RPMI8226 (cell line): ENCODE measurements at places on chromosomes 2 and 18.

- DNase-seq = no peak
Measured at GRCh38 chr2:69298261-69298660, 88.8 kb downstream of the GFPT1 start.

- no peak for DNase-seq
Measured at GRCh38 chr18:45248240-45248903, 366.9 kb upstream of the SLC14A2 start.

GRCh38 chr18:72104851-72105250 lies 439.3 kb downstream of the CBLN2 start:
- DNase-seq = no peak

GRCh38 chr2:214545898-214546542 lies 135.2 kb downstream of the VWC2L start:
- no peak for DNase-seq

DNA sequence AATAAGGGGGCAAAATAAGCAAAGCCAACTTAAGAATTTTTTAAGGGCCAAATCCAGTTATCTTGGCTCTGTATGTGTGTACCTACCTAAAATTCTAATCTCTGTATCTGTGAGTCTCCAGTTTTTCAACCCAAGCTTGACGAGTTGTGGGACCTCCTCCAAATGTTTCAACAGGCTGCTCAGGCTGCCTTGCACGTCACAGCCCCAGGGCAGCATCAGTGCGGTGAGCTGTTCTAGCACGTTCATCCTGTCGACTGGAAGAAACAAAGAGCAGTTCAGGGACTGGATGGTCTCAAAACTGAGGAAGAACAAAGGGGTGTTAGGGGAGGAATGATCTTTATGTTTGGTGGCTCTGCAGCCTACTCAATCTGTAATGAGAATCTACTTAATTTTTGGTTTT lies 29.4 kb downstream of the NLRC4 start:
- DNase-seq = no peak

DNA sequence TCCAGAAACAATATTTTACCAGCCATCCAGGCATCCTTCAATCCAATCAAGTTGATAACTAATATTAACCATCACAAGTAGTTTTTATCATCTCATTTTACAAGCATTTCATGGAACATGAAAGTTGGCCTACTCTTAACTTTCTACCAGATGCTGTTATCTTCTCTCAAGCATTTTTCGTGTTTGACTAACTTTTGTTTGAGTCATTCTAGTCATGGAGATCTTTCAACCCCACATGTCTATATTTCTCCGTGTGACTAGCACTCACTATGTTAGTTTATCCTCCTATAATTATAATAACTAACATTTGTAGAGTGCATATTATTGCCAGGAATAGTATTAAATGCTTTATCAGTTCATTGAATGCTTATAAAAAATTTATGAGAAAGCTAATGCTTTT lies 307.0 kb upstream of the CWC22 start:
- DNase-seq = no peak

DNA sequence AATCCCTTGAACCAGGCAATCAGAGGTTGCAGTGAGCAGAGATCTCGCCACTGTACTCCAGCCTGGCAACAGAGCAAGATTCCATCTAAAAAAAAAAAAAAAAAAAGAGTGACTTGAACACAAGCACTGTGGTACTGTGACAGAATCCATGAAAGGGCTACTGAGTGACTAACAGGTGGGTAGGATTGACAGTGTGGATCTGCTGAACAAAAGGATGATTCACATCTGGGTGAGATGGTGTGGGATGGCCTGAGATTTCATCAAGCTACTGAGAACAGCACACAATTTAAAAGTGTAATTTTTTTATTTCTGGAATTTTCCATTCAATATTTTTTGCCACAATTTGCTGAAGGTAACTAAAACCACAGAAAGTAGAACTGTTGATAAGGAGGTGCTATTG lies 13.3 kb upstream of the SP3 start:
- no peak for DNase-seq

DNA sequence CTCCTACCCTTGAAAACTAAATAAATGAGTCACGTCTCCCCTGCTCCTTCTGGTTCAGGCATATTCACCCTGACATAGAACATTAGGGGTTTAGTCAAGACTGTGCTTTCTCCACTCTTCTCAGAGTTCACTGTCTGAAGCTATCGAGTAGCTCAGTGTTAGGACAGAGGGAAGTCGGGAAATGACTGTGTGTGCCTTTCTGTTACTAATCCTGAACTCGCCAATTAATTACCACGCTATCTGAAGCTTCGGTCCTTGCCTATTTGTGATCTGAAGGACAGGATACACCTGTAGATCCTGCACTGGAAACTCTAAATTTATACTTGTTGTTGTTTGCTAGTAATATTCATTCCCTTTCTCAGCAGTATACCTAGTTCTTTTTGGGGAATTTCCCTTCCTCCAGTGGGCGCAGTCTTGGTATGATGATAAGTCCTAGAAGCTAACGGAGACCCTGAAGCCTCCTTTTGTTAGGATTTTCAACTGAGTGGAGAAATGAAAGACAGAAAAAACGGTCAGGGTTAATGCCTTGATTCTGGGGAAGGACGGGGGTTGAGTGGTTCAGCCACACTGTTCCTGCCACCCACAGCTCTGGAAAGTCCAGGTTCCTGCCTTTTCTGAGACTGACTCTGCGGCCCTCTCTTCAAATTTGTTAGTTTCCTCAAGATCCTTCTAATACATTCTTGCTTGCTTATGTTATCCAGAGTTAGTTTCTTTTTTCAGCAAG lies 218.0 kb downstream of the DLGAP1 start:
- DNase-seq = no peak

GRCh38 chr2:36849265-36849664 lies 117.1 kb downstream of the STRN start:
- no peak for DNase-seq

GRCh38 chr2:105919826-105920225 lies 175.1 kb downstream of the NCK2 start:
- peak; percentile 82 for DNase-seq

DNA sequence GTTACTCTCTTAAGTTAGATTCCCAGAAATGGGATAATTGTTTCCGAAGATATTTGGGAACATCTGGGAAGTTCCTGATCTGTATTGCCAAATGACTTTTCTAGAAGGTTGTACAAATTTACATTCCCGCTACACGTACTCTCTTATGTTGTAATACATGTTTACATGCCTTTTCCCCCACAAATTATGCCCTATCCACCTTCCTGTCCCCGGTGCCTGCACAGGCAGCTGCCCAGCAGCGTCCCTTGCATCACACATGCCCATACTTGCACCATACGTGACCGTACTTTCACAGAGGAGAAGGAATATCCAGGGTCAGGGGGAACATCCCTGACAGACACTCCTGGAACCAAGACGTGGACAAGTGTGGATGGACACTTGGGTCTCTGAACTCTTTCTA lies 24.2 kb upstream of the KLF11 start:
- no peak for DNase-seq

DNA sequence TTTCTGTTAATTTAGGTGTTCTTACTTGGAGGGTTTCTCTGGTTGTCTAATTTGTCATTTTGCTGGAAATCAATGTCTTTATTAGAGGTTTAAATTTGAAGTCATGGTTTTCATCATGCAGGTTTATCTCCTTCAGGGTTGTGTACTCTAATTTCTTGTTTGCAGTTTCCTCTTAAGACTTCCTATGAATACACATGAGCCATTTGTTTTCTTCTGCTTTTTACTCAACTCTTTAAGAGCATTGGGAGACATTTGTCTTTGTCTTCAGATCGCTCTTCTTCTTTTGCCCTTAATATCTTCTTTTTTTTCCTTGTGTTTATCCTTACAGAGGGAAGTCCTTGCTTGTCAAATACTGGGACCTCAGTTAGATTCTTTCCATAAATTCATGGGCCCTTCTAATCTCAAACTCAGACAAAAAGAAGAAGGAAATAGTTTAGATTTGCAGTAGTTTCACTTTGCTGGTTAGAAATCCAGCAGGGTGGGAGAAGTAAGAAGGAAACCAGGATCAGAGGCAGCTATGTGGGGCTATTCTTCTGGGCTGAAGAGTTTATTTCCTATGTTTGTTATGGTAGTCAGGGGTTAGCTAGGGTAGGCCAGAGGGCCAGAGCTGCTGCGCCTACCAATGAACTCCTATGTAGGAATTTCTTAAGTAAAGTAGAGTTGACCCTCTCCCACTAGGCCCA lies 176.6 kb downstream of the DYSF start:
- no peak for DNase-seq

- DNase-seq = no peak
Measured at GRCh38 chr2:70655786-70656185, 102.2 kb upstream of the TGFA start.

DNA sequence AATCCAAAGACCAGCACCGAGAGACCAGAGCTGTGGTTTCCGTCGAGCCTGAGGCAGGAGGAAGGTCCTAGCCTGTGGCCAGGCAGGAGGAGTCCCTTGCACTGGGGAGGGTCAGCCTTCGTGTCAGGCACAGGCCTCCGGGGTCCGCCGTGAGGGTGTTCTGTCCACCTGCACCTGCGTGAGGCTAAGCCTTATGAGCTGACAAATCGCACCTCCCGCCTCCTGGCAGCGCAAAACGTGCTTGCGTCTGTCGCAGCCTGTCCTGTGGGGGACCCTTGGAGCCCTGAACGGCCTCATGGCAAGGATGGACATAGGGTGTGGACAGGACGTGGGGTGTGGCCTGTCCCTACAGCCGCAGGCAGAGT lies 73.3 kb downstream of the KCNG2 start:
- no peak for DNase-seq
